ENCODE measurements at places on chromosomes 16 and 17. TPM values are rescaled to one million over a fixed set of nuclear protein-coding genes. Genes with fewer than 3 reads are reported as not detected.

- DNase-seq = no peak
Observed at GRCh38 chr16:839643-840408, 39.3 kb upstream of the GNG13 start.

DNA sequence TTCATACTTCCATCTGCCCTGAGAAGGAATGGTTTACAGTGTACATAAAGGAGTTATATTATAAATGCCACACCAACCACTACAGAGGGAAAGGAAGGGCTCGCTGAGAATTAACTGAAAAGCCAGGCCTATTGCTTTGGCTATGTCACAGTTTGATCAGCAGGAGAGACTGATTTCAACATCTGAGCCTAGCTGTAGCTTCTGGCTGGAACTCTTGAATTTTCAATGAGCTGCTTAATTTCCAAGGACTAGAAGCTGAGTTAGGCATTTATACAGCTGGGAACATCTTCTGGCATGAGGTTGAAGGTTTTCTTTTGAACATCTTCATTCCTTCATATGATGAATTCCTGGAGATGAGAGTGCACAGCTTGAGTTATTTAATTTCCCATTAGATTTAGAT, 47.6 kb upstream of the GNAO1 start:
- DNase-seq = no peak

DNA sequence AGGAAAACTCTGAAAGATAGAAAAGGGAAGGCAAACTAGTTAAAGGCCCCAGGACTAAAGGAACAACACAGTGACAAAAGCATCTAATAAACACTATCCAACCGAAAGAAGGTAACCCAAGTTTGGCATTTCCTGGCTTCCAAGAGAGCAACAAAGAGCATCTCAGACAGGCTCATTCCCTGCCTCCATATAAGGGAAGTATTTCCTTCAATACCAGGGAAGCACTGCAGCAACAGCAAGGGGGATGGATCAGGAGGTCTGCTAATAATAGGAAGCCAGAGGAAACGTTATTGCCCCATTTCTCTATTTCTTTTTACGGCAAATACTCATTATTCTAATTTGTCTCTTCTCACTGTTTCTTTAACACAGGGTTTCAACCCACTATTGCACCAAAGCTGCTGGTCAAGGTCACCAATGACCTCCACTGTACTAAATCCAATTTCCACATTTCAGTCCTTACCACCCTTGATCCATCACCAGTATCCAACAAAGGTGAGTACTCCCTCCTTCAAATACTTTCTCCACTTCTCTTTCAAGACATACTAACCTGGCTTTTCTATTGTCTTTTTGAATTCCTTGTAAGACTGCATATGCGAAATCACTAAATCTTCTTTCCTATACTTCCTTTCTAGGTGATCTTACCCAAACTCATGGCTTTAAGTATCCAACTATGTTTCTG, 86.1 kb downstream of the KANSL1 start:
- DNase-seq = no peak

- no peak for DNase-seq
Observed at GRCh38 chr17:11901931-11902330, 95.3 kb downstream of the ZNF18 start.

GRCh38 chr16:6888531-6888930, 444.1 kb upstream of the RBFOX1 start:
- DNase-seq = no peak

- DNase-seq = no peak
Observed at GRCh38 chr17:45307290-45308015, 9.4 kb downstream of the MAP3K14 start.

GRAPL gene
- 1.00 TPM for polyA plus RNA-seq

MYH13 gene
- 0.26 TPM for polyA plus RNA-seq

SHBG gene
- polyA plus RNA-seq = 2.5 TPM

PRAC1 gene
- not detected for polyA plus RNA-seq

Measured in right renal cortex interstitium (tissue), 3 donors.